ENCODE measurements at places on chromosomes 2 and 18.

GRCh38 chr2:241924069-241924908 lies 54.8 kb downstream of the RTP5 start:
- DNase-seq, result no peak

DNA sequence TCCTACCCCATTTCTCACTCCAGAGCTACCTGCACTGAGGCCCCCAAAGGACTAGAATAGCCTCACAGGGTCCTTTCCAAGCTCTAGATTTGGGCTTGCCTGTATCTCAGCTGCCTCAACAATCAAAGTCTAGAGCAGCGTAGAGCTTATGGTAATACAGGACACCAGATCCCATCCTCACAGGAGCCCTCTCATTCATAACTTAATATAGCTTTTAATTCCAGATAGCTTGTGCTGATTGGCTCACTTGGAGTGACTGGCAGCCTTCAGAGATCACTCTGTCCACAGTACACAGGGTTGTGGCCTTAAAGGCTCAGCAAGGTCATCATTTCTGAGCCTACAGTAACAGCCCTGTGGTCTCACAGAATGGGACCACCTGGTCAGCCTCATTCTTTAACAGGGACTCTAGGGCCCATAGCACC lies 51.4 kb downstream of the ZFP36L2 start:
- DNase-seq, result no peak

GRCh38 chr18:49669403-49669802 lies 107.5 kb downstream of the LIPG start:
- DNase-seq, result no peak

DNA sequence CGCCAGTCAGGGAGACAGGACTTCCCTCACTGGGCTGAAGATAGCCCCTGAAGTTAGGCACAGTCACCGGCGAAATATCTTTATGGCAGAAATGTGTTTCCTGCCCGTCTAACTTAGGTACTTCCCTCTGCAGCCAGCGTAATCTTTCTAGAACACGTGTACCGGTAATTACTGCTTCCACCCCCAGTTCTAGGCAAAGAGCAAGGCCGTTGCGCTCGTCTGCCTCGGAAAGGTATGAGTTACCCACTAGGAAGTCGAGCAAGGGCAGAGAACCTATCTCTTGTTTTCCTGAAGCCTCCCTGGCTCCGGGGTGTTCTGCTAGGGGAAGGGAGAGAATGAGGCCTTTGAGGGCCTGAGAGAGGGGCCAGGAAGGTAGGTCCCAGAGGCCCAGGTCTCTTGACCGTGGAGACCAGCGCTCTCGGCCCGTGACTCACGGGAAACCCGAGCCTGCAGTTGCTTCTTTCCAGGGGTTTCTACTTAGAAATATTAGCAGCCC lies 70.0 kb downstream of the TWSG1 start:
- peak; percentile 47 for DNase-seq

DNA sequence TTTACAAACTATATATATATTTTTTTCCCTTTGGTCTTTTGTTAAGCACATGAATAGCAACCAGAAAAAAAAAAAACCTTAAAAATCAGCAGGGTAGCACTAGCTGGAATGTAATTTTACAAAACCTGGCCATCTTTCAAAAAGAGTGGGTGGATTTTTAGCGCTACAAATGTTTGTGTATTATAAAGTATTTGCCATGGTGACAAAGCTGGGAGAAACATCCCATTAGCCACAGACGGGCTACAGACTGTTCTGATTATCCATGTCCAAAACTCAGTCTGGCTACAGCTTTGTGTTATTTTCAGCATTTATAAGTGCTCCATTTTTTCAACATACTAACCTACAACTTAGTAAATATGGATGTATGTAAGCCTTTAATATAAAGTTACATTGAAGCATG lies 249.5 kb upstream of the TANK start:
- no peak for DNase-seq

GRCh38 chr18:28045880-28046279 lies 131.1 kb downstream of the CDH2 start:
- no peak for DNase-seq
